ENCODE measurements at places on chromosomes 1 and 21. TPM values are rescaled to one million over a fixed set of nuclear protein-coding genes. Genes with fewer than 3 reads are reported as not detected.

- no peak overlapping the region for H3K27ac ChIP-seq
- H3K4me1 ChIP-seq: no peaks in the 10 kb centered on the region
- no peaks in the 10 kb centered on the region for H3K36me3 ChIP-seq
- no peak overlapping the region for H3K4me3 ChIP-seq
These were observed 493.8 kb upstream of the CHRM3 start for GRCh38 chr1:238892612-238893011.

MPZ gene
- polyA plus RNA-seq: 2.1 TPM

DNA sequence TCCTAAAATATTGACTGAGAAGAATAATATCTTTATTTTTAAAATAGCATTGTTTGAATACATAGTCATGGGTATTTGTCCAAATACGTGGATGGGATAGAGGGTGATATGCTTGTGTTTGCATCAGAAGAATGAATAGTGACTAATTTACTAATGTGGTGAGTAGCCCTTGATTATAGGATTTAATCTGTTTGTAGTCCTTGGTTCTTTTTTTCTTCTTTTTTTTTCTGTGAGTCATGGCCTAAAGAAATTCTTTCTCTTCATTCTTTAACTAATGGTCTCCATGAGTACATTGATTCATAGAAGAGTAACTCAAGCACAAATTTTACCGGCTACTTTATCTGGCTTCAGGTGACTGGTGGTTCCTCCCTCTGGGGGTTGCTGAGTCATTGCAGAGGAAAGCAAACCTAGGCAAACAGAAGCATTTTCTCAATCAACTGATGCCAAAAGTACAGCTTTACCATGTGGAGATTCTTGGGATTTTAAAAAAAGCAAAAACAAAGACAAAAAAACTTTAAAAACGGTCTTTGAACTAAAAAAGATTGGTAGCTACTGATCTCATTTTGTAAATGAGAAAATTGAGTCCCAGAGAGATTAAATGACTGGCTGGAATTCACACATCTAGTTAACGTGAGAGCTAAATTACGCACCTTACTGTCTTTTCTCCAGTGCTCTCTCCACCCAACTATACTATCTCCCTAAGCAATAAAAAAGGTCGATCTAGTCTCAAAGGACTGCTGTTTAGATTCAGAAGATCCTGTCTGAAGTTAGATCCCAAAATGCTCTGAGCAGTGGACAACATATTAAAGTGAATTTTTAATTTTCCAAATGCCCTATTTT lies 40.5 kb downstream of the AK5 start:
- H3K4me1 ChIP-seq: no peaks in the 10 kb centered on the region
- no peaks in the 10 kb centered on the region for H3K36me3 ChIP-seq
- H3K27me3 ChIP-seq: no peaks in the 10 kb centered on the region
- no peak overlapping the region for H3K4me3 ChIP-seq

DNA sequence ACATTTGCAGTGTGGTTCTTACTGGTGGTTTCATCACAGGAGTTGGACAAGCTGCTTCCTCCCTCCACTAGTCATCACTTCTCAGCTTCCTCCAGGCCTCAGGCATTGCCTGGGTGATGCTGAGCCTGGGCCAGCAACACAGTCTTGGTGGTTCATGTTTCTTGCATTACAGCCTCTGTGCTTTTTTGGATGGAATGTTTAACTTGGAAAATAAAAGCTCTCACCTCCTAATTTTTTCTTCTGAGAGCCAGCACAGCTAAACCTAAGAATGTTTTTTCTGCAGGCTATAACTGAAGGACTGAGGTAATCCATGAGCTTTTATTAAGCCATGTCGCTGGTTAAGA lies 66.1 kb upstream of the RHOU start:
- no peak overlapping the region for H3K27ac ChIP-seq
- DNase-seq: no peak
- no peaks in the 10 kb centered on the region for H3K36me3 ChIP-seq
- H3K4me1 ChIP-seq: no peaks in the 10 kb centered on the region
- no peak overlapping the region for H3K4me3 ChIP-seq

DNA sequence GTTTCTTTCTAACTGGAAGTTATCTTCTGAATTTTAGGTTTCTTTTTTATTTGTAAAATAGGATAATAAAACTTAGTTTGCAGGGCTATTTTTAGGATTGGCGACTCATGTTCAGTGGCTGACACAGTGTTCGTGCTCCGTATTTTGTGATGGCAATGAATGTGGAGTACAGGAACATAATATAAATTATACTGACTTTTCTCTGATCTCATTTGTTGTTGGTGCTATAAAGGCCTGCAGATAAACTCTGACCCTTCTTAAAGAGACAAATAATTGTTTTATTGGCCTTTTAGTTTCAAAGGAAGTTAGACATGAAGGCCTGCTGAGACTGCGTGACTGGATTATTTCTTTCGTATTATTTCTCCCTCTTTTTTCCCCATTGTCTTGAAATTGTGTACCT lies 339.6 kb downstream of the PDE4B start:
- H3K36me3 ChIP-seq: no peaks in the 10 kb centered on the region
- H3K27ac ChIP-seq: no peak overlapping the region
- no peak overlapping the region for H3K4me3 ChIP-seq
- H3K4me1 ChIP-seq: no peaks in the 10 kb centered on the region
- DNase-seq: no peak

DNA sequence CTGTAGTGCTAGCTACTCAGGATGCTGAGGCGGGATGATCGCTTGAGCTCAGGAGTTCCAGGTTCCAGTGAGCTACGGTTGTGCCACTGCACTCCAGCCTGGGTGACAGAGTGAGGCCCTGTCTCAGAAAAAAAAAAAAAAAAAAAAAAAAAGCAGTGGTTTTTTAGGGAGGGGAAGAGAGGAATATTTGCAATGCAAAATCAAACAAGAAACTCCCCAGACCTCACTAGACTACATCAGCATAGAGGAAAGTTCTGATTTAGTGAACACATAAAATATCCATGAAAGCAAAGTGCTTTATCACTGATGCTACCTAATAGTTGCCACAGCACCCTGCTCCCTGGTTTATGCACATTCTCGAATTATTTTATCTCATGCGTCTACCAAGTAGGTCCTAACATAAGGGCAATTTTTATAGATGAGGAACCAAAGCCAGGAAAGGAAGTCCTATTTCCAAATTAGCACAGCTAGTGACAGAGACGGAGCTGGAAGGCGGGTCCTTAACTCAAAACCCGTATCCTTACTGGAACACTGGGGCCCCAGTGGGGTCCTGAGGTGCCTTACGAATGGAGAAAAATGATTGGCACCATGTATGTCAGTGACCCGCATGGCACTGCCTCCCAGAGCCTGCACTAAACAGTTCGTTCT lies 50.7 kb upstream of the GPR157 start:
- H3K36me3 ChIP-seq: no peaks in the 10 kb centered on the region
- no peak for DNase-seq
- H3K4me1 ChIP-seq: peaks cover 5% of the 10 kb centered on the region
- H3K4me3 ChIP-seq: no peak overlapping the region
- no peaks in the 10 kb centered on the region for H3K27me3 ChIP-seq

Data from heart left ventricle (tissue), 16 donors.